ENCODE measurements at places on chromosomes 3 and 15.

GRCh38 chr15:99584081-99584600, 18.4 kb downstream of the MEF2A start:
- no peak for DNase-seq

GRCh38 chr3:46664188-46664970, 29.1 kb downstream of the ALS2CL start:
- no peak for DNase-seq

GRCh38 chr3:188390775-188391443, 237.0 kb downstream of the LPP start:
- DNase-seq, result no peak

GRCh38 chr15:28147801-28148200, 48.7 kb upstream of the OCA2 start:
- no peak for DNase-seq

DNA sequence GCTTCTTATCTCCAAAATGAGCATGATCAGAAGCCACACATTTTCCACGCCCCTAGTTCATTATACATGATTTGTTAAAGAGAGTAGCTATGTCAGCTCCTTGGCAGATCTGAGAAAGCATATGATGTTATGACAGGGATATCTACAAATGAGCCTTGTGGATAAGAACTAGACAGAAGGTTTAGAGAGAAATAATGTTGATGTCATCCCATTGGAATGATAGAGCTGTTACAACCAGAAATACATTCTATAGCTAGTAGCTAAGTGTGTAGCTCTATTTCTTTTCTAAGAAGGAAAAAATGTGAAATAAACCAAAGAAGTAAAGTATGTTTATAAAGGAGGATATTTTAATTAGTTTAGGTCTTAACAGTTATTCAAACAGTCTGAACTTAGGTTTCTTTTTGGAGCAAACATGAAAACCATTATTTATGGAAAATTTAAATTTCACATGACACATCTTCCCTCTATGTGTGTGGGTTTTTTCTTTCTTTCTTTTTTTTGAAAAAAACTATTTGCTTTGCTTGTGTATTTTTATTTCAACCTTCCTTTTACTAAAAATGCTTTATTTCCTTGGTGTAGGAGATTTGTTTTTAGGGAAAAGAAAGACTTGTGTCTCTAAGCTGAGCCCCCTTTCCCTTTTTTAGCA, 167.7 kb downstream of the GHSR start:
- no peak for DNase-seq

GRCh38 chr3:177703788-177704187, 506.5 kb upstream of the TBL1XR1 start:
- no peak for DNase-seq

- DNase-seq, result no peak
These were observed at the start of gene TERB2 for GRCh38 chr15:44956388-44956787. Gene TERB2, plus strand, starts transcription at chr15:44956687. Its CDS starts 32 bp downstream, at chr15:44956719.

- no peak for DNase-seq
These were observed 451.4 kb upstream of the ARPP21 start for GRCh38 chr3:35187908-35188307.

DNA sequence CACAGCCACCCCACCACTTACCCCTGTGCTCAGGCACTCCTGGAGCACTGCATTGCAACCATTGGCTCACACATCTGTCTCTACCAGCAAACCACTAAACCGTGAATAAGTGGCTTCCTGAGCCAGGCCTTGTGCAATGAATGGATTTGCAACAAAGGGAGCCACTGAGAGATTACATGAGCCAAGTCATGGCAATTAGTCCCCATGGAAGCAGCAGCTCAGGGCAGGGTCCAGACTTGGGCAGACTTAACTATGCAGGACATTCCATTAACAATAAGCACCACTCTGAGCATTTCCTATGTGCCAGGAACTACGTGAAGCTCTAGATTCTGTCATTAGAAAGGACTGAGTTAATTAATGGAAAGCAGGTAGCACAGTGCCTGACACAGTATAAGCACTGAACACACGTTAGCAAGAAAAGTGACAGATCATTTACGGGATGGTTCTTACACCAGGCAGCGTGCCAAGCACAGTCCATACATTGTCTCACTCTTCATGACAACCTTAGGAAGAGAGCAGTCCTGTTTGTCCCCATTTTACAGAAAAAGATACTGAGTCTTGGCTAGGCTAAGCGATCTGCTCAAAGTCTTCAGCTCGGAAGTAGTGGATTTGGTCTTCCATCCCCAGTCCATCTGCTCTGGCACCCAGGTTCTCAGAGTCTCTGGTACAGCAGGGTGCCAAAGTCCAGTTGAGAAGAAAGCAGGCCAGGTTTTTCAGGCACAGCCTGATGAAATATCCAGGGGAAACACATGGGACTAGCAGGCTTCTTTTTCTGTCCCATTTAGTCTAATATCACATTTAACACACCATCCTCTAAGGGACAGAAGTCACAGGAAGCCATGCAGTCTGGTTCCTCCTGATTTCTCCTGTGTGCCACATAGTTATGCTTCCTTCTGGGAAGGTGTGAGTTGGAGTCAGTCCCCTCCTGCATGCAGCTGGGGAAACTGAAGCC, 44.1 kb downstream of the LIPC start:
- DNase-seq, result no peak

DNA sequence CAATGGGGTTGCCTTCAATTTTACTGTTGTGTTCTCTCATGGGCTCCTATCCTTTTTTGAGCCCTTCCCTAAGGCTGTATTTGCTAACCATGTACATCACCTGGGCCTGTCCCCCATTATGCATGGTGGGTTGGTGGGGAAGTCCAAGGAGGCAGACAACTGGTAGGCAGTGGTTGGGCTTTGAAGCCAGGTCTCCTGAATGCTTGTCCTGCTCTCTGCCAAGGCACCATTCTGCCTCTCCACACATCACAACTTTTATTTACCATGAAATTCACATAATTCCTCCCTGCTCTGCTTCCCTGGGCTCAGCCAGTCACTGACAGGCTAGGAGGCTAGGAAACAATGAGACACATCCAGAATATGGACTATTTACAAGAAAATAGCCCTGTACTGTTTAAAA, 41.0 kb upstream of the COPB2 start:
- DNase-seq, result peak; percentile 31

GRCh38 chr3:76827701-76828226, 212.1 kb upstream of the ROBO2 start:
- DNase-seq, result no peak

- no peak for DNase-seq
These were observed 235.9 kb downstream of the ARRDC4 start for GRCh38 chr15:98196371-98196770.

DNA sequence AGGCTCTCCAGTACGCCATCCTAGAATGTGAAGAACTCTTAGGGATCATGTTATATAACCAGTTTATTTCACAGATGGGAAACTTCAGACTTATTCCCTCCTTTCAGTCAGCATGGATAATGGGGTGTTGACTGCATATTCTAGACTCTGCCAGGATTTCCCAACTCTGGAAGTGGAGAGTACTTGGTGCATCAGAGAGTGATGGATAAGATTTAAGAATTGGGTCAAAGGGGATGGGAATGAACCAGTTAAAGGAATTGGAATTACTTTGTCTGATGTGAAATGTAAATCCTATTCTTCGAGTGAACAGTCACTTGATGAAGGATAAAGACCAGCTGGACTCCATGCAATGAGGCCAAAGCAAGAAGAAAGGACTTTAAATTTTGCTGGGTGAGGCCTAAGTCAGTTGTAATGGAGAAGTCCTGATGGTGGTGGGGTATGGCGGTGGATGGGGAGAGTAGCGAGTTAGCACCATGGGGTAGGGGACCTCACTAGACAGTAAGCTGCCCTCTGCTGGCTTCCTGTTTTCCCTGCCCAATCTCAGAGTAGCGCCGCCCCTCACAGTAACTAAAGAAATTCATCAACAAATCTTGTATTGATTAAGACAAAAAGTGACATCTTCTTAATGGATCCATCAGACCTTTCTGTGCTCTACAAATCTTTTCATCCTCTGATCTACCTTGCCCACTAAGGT, 7.3 kb upstream of the CACNA1D start:
- DNase-seq, result no peak

GRCh38 chr15:83356501-83357399, 72.3 kb upstream of the BNC1 start:
- DNase-seq, result no peak

DNA sequence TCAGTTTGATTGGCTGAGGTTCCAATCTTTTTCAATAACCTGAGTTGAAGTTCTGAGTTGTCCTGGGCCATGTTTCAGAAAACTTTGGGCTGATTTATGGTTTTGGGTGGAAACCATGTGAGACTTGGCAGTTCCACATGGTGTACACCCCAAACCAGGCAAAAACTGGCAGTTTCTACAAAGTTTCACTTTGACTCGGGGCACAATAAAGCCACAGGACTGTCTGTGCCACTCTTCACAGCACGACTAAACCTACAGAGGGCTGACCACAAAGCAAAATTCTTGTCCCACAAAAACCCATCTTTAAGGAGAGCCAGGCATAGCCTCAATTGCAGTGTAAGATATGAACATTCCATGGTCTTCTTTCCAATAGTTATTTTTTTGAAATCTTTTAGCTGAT, 155.0 kb downstream of the DUT start:
- DNase-seq, result no peak

DNA sequence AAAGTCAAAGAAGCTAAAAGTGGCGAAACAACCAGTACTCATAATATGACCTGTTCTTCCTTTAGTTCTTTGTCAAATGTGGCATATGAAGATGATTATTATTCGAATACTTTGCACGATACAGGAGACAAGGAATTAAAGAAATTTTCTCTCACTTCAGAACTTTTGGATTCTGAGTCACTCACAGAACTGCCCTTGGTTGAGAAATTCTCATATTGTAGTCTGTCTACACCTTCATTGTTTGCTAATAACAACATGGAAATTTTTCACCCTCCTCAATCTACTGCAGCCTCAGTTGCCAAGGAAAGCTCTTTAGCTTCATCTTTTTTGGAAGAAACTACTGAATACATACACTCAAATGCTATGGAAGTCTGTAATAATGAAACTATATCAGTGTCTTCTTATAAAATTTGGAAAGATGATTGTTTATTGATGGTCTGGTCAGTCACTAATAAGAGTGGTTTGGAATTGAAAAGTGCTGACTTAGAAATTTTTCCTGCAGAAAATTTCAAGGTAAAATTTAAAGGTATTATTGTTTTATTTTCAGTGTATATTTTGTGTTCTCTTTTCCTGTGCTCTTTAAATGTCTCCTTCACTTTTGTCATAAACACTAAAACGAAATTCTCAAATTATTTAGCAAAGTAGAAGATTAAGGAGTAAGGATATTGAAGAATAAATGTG, 89.0 kb downstream of the AP4E1 start:
- DNase-seq, result no peak

DNA sequence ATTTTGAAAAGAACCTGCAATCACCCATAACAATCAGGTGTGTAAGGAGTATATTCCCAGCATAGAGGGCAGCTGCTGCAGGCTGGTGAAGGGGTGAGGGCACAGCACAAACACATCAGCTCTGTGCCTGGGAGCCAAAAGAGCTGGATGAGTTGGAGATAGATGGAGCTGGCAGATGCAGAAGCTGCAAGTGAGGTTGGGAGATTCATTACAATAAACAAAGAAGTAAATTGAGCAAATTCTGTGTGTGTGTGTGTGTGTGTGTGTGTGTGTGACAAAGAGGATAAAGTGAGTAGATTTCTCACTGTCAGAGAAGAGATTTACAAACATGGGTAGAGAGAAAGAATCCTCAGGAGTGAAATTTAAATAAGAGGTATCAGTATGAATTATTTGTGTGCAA, 994.7 kb downstream of the EPHA3 start:
- no peak for DNase-seq

GRCh38 chr15:77384589-77385359, 35.1 kb downstream of the PEAK1 start:
- no peak for DNase-seq

DNA sequence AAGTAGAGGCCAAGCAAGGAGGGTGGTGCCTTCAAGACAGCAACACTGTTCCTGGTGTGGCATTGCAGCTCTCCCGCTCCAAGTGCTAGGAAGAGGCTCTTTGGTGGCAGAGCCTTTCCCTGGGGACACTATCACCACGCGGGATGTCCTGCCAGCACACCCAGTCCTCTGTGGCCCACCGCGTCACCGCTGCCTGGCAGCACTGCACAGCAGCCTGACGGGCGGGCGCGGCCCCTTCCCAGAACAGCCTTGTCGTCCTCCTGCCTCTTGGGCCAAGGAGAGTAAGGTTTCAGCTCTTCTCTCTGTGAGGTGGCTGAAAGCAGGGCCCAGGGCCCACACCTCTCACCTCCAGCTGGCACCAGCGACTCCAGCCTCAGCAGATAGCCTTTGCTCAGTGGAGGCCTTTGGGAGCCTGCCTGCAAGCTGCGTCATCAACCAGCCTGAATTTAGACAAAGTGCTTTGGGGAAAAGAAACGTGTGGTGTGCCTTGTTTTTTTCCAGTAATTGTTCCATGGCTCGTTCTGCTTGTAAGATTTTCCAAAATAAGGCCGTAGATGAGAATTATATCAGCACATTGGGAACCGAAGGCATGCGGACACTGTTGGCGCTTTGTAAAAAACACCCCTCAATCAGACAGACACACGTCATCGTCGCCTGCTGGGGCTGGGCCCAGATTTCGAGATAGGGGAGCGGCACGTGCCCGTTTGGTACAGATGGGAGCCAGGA, 65.0 kb downstream of the AAGAB start:
- DNase-seq, result no peak

DNA sequence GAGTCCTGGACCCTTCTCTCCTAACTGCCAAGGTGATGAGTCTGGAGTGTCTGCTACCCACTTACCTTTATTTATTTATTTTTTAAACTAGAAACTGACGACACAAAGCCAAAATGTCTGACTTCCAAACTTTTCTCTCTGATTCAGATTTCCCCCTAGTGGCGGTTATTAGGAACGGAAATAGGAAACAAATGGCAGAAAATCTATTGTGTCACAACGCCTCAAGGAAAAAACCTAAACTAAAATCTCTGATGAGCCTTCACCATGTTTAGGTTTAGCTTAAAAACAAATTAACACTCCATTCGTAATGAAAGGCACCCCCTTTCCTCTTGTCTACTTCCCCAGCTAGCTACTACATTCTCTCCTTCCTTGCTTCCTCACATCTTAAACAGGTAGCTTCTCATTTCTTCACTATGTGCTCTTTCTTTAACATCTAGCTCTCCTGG, 94.0 kb upstream of the MEX3B start:
- no peak for DNase-seq

- no peak for DNase-seq
These were observed 66.8 kb upstream of the ALDH1A3 start for GRCh38 chr15:100812802-100813201.

DNA sequence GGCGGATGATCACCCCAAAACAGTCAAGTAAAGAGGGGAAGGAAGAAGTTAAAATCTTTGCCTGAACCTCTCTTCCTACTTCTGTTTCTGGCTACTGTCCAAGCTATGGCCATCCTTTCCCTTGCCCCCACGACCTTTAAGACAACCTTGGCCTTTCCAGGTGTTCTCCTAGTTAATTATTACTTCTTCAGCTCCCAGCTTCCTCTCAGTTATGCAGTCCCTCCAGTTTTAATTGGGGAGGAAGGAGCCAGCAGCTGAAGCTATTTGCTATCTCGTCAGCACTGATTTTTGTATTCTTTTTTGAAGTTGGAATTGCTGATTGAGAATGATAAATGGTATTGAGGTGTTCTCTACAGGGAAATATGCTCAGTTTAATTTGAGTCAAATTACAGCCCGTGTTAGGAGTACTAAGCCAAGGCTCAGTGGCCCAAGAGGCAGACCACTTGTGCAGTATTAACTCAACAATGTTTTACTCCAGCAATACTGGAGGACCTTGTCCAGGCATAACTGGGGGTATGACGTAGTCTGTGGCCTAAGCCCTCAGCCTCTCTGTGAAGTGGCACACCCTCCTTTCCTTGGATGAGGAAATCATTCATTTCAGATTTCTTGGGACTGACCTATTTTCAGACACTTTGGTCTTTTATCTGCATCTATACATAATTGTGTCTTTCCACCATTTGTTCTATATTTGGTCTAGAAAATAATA, 336.9 kb downstream of the SLC9A9 start:
- DNase-seq, result no peak
